ENCODE measurements at places on chromosomes 5 and 9.

- DNase-seq = no peak
Observed at GRCh38 chr5:81154725-81155124, 78.4 kb upstream of the CKMT2 start.

- no peak for DNase-seq
Observed at GRCh38 chr5:62282064-62282463, 23.9 kb upstream of the KIF2A start.

DNA sequence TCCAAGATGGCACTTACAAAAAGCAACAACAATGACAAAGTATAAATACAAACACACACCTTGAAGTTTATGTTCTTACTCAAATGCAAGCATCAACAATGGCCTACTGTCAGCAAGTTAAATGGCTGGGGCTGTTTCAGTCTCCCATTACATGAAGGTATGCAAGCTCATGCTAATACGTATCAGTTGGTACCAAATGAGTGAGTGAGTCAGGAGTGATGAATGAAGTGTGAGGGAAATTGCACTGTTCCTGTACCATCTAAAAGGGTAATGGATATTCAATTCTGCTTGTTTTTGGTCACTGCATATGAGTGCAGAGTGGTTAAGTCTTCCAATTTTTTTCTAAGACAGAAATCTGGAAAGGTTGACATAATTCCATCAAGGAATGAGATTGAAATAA is 964.9 kb downstream of the MAT2B start:
- no peak for DNase-seq

GRCh38 chr9:134489621-134490408 is 151.8 kb upstream of the COL5A1 start:
- no peak for DNase-seq

DNA sequence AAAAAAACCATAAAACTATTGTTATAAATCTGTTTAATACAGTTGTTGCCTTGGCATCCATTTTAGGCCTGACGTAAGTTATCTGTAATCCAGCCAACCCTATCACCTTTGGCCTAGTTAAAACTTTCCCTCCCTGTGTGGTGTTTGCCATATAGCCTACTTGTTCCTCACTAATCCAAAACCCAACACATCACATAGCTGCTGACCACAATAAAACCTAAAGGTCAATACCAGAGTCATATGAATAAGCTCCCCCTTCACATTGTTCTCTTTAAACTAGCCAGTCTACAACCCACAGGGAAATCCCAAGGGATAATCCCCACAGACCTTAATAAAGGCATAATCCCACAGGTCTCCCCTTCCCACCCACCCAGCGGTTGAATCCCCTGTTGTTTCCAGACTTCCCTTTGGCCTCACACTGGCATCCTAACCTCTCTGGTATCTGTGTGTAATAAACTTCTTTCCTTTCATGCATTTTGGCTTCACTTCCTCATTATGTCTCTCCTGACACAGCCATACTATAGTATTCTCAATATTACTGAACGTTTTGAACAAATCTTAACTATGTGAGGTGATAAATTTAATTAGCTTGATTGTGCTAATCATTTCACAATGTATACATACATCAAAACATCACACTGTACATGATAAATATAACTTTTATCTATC is 50.8 kb downstream of the DTWD2 start:
- no peak for DNase-seq

- DNase-seq = no peak
Observed at GRCh38 chr9:12538842-12539579, 154.2 kb upstream of the TYRP1 start.

DNA sequence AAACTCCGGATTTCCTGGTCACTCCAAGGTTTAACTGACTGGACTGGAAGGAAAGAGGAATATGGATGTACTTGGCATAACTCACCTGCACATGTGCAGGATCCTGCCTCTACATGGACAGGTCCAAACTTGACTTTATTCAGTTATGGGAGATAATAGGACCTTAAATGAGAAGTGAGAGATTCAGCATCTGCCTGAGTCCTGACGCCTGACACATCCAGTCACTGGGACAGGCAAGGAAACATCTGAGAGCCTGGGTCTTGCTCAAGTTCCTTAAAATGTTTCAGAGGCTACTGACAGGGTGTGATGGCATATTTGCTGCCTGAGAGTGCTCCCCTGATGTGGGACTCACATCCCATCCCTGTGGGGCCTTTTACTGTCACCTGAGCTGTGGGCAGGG is 34.9 kb downstream of the ZNF354A start:
- no peak for DNase-seq

GRCh38 chr9:132909311-132909710 is 30.6 kb downstream of the SPACA9 start:
- DNase-seq = no peak

GRCh38 chr5:156052656-156053055 is 274.3 kb upstream of the SGCD start:
- no peak for DNase-seq

DNA sequence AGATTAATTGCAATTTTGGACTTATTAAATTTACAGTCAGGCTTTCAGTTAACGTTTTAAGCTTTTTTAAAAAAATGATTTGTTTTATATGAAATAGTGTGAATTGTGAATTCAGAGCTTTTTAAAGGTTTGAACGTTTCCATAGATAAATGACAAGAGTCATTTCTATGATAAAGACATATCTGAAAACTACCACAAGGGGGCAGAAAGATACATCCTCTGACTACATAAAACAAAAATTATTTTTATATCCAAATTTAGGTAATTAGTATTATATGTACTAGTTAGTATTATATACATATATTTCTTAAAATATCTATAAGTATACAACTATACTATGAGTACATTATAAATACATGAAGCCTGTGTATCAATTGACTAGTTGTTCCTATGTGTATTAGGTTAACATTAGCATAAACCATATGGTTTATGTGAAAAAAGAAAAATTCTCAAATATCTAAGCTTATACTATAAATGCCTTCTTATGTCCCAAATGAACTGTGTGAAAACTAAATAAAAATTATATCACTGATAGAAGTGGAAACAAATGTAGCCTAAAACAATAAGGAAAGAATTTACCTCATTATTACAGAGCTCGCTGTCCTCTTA is 155.2 kb downstream of the MEF2C start:
- DNase-seq = no peak

DNA sequence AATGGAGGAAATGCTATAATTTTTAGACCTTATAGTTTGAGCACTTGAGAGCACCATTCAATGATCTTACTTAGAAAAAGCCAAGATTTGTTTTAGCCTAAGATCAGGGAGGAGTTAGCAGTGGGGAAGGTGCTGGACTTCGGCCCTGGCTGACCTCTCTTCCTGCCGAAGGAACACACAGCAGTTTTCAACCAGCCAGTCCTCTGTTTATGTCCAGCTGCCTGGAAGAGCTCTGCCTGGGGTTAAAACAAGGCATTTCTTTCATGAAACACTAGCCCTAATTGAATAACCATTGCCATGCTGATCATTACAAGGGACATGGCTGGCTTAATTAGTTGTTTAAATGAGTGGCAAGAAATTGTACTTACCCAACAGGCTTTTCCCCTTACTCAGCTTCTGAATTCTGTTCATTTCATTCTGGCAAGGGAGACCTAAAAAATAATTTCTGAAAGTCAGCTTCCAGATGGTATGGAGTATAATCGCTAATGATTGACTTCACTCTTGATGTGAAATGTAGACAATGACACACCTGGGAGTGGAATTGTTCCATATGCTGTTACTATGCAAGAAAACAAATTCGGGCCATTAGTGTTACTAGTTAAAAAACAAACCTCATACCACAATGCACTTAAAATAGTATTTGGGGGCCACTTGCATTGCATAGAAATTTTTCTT is 514.2 kb downstream of the SPOCK1 start:
- DNase-seq = no peak

GRCh38 chr9:69620731-69621130 is 51.4 kb downstream of the APBA1 start:
- no peak for DNase-seq

DNA sequence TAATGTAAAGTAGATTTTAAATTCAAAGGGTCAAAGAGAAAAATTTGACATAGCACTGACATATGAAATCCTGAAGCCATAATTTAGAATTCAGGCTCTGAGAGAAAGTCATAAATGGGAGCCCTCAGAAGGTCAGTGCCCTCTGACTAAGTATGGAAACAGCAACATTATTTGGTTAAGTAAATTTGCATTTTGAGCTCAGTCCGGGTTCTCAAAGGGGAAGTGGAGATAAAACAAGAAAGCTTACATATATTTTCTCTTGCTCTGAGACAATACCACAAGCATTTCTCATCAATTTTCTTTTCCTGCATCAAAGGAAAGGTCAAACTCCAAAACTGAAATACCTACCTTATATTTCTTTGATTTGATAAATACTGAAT is 348.0 kb downstream of the SEMA5A start:
- DNase-seq = no peak

- DNase-seq = no peak
Observed at GRCh38 chr5:45411971-45412612, 284.1 kb downstream of the HCN1 start.

- DNase-seq = peak; percentile 85
Observed at GRCh38 chr5:16616536-16617273, at the start of gene RETREG1. Gene RETREG1, minus strand, starts transcription at chr5:16616997. Its CDS starts 26 bp downstream, at chr5:16616971.

DNA sequence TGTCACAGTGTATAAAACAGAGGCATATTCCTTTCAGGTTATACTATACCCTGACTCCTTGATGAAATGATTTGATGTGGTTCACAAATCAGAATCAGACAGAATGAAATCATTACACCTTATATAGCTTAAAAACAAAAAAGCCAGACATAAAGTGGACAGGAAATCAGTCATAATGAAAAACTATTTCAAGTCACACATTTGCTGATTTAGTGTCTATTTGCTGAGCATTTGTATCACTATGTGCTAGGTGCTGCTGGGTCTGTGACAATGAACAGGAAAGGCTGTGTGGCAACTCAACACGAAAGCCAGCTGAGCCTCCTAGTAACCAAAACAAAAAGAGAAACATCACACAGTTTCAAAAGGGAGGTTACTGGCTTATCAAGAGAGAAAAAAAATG is 194.0 kb downstream of the EFNA5 start:
- DNase-seq = peak; percentile 71

DNA sequence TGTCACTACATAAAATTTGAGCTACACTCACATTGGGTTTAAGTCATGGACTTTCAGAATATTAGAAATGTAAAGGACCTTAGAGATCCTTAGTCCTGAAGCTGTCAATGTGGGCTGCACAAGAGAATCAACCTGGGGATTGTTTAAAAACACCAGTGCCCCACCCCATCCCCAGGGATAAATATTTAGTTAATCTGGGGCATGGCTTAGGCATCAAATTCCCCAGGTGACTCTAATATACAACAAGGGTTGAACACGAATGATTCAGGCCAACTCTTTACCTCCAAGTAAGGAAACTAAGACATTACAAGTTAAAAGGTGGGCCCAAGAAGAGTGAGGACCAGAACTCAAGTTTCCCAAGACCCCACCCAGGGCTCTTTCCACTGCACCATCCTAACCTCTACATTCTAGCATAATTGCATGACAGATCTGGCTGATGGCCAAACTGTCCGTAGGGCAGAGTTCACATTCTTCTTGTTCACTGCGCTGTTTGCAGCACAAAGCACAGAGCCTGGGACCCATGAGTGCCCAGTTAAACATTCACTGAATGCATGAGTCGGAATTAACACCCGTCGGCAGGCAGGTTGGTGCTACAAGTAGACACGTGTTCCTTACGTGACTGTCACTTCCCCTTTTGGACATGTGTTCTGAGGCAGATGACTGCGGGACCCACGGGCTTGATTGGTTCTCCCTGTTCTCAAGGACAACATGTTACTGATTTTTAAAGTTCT is 25.2 kb downstream of the CYFIP2 start:
- DNase-seq = peak; percentile 58

DNA sequence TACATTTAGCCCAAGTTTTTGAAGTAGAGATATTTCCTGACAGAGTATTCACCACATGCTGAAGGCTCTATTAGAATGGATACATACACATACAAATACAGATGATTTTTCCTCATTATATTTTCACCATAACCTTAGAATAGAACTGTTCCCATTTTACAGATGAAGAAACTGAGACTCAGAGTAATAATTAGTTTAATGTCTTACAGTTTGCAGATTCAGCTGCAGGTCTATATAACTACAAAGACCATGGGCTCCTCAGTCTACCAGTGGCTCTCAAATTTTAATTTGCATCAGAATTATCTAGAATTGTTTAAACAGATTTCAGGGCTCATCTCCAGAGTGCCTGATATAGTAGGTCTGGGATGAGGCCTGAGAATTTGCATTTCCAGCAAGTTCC is 64.4 kb downstream of the GRAMD2B start:
- no peak for DNase-seq

DNA sequence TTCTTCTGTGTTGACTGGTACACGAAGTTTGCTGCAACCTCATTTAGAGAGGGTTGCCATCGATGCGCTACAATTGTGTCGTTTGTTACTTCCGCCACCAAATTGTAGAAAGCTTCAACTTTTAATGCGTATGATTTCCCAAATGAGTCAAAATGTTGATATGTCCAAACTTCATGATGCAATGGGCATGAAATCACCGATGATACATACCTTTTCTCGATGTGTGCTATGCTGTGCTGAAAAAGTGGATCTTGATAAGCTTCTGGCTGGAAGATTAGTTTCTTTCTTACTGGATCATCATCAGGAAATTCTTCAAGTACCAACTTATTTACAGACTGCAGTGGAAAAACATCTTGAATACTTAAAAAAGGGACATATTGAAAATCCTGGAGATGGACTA is 65.7 kb downstream of the TMEM38B start:
- no peak for DNase-seq

Measured in CD4-positive, alpha-beta T cell treated with Interferon gamma for 1 hour (primary cell).